ENCODE measurements at places on chromosomes 1 and 21. TPM values are rescaled to one million over a fixed set of nuclear protein-coding genes. Genes with fewer than 3 reads are reported as not detected.

The LRRC38 gene
- total RNA-seq: 0.50 TPM

The FOXD2 gene
- total RNA-seq: 0.22 TPM

The BCAR3 gene
- 53.7 TPM for total RNA-seq

The RGS7 gene
- 0.62 TPM for total RNA-seq

The CHIA gene
- total RNA-seq: not detected

The HENMT1 gene
- 1.7 TPM for total RNA-seq

The ITGB2 gene
- not detected for total RNA-seq

The KLHDC7A gene
- not detected for total RNA-seq

The PPCS gene
- 35.3 TPM for total RNA-seq
